ENCODE measurements at places on chromosomes 13 and 19. TPM values are rescaled to one million over a fixed set of nuclear protein-coding genes. Genes with fewer than 3 reads are reported as not detected.

DNA sequence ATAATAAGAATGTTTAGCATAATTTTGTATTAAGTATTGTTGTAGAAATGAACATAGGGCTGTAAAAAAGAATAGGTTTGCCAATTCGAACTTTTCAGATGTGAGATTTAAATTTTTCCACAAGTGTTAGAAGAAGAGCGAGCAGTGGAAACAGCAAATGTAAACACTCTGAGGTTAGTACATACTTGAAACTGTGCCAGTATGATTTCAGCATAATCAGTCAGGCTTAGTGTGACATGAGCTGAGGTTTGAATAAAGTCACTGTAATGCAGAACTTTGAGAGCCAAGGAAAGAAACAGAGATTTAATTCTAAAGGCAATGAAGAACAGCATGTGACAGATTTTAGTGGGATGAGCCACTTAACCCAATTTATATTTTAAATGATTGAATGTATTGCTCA is 2166.4 kb downstream of the PCDH9 start:
- no peak for DNase-seq
- no peak overlapping the region for H3K27ac ChIP-seq
- H3K4me1 ChIP-seq: peaks cover 5% of the 10 kb centered on the region
- H3K4me3 ChIP-seq: no peak overlapping the region

Gene MBD3L3
- not detected for total RNA-seq

GRCh38 chr13:100835695-100836094 is 161.1 kb upstream of the TMTC4 start:
- no peaks in the 10 kb centered on the region for H3K36me3 ChIP-seq
- no peaks in the 10 kb centered on the region for H3K27me3 ChIP-seq
- DNase-seq: no peak
- no peaks in the 10 kb centered on the region for H3K4me1 ChIP-seq
- H3K27ac ChIP-seq: no peak overlapping the region

- H3K27me3 ChIP-seq: no peaks in the 10 kb centered on the region
- peaks cover 12% of the 10 kb centered on the region for H3K36me3 ChIP-seq
- H3K4me3 ChIP-seq: no peak overlapping the region
Measured at GRCh38 chr13:45332036-45332830, 8.8 kb downstream of the TPT1 start.

DNA sequence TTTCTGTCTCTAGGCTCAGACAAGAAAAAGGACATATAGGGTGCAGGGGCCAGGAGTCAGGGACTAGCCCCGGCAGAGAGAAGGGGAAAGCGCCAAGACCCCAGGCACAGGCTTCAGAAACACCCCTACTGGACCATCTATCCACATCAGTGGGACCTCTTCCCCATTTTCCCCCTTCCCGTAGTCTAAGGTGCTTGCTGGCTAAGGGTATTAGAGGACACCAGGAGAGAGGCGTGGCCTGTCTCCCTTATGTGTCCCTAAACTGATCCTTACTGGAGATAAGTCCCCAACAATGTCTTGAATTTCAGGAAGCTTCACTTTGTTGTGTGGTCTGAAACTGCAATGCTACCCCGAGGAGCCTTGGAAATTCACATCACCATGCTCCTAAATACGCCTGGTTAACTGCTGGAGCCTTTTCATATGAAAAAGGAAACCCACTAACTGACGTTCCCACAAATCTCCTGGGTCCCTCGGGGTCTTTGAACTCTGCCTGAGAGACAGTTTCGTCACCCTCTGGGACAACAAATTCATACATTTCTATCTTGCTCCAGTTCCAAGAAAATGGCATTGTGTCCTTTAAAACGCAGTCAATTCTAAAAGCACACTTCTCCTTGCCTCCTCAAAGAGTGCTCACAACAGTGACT is 197.7 kb downstream of the COL4A1 start:
- H3K4me3 ChIP-seq: no peak overlapping the region
- H3K27ac ChIP-seq: peak overlapping the region; percentile 85
- no peaks in the 10 kb centered on the region for H3K36me3 ChIP-seq
- DNase-seq: no peak

DNA sequence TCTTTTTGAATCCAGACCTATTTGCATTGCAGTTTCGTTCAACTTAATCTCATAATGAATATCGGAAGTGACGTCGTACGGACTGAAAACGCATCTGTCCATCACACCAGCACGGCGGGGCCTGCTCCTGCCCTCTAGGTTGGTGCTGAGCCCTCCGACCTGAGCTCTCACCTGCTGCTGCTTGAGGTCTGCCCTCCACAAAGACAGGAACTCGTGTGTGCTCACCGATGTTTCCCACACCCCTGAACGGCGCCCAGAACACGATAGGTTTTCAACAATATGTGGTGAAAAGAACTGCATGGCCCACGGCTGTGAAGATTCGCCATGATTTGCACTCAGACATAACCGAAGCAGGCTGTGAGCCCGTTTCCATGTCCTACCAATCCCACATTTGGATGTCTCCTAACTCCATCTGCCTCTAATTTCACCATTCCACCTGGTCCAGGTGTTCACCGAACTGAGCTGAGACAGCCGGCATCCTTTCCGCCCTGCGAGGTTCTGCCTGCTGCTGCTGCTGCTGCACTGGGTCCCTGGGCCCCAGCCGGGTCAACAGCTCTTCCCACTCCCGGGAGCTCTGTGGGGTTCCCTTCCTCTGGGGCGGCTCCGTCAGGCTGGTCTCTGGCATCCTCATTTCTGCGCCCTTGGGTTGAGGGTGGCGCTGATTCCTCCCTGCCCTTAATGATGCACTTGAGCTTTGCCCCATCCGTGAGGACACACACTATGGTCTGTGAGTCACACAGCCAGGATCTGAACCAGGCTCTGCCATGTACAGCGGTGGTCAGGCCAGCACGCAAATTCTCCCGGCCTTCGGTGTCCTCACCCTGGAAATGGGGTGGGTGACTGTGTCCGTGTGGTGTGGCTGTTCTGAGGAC is 20.9 kb downstream of the GRTP1 start:
- peaks cover 5% of the 10 kb centered on the region for H3K36me3 ChIP-seq
- H3K4me1 ChIP-seq: no peaks in the 10 kb centered on the region

Gene RFPL4A
- total RNA-seq: not detected

GRCh38 chr13:93316841-93317240 is 90.2 kb downstream of the GPC6 start:
- DNase-seq: no peak
- H3K36me3 ChIP-seq: no peaks in the 10 kb centered on the region

- no peaks in the 10 kb centered on the region for H3K4me1 ChIP-seq
- no peak overlapping the region for H3K27ac ChIP-seq
- no peaks in the 10 kb centered on the region for H3K27me3 ChIP-seq
- H3K4me3 ChIP-seq: no peak overlapping the region
- DNase-seq: no peak
Measured at GRCh38 chr13:90623318-90624011, 724.0 kb upstream of the MIR17HG start.

DNA sequence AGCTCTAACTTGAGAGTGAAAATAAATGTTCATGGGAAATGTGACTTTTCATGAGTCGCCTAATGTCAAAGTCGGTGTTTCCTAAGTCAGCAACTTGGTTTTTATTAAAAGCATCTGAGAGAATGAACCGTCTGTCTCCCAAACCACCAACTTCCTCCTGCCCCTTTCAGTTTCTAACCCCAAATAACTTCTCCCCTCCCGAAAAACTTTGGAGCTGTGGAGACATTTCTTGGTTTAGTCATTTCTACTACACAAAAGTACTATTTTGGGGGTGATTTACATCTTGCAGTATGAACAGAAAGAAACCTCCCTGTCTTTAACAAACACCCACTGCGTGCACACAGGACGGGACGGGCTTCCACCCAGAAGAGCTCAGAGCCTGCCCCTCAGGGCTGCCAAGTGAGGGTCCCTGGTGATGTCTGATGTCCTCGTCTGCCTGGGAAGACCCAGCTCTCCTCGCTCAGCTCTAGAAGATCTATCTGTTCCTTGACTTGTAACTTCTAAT is 65.0 kb downstream of the RASA3 start:
- H3K27me3 ChIP-seq: no peaks in the 10 kb centered on the region
- peak overlapping the region; percentile 90 for H3K27ac ChIP-seq
- peaks cover 63% of the 10 kb centered on the region for H3K4me1 ChIP-seq
- no peak for DNase-seq

DNA sequence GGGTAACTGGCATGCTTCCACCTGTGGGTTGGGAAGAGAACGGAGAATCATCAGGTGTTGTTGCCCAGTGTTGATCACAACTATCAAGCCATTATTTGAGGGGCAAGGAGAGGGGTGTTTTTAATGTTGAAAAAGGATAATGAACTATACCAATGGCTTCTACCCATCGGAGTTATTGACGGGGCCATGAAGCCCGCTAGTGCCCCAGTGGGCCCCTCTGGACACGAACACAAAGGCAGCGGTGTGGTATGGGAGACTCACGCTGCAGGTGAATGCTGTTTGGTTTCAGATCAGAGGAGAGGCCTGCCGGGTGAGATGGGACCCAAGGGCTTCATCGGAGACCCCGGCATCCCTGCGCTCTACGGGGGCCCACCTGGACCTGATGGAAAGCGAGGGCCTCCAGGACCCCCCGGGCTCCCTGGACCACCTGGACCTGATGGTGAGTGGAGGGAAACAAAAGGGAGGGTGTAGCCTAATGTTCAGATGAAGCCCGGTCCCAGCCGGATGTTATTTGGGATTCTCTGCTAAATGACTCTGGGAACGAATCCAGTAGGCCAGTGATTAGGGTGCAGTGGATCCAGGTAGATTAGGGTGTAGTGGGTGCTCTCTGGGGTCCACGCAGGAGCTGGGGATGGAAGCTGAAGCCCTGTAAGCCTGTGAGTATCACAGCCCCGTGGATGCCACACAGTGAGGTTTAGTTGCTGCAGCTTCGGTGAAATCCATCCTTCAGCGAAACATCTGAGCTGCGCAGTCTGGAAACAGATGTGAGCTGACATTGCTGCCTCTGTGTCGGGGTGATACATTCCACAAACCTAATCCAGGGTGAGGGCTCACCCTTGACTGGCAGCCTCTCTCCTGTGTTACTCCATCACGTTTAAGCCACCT is 111.3 kb downstream of the RAB20 start:
- no peak for DNase-seq
- H3K27me3 ChIP-seq: no peaks in the 10 kb centered on the region
- peaks cover 55% of the 10 kb centered on the region for H3K4me1 ChIP-seq
- no peak overlapping the region for H3K4me3 ChIP-seq
- peak overlapping the region; percentile 82 for H3K27ac ChIP-seq

GRCh38 chr19:313988-314815 is 23.0 kb upstream of the PLPP2 start:
- H3K4me1 ChIP-seq: no peaks in the 10 kb centered on the region
- H3K36me3 ChIP-seq: peaks cover 3% of the 10 kb centered on the region
- H3K27ac ChIP-seq: no peak overlapping the region
- H3K27me3 ChIP-seq: no peaks in the 10 kb centered on the region
- DNase-seq: no peak

- H3K27ac ChIP-seq: peak overlapping the region; percentile 96
- peak overlapping the region; percentile 56 for H3K4me3 ChIP-seq
- peak; percentile 86 for DNase-seq
- peaks cover 77% of the 10 kb centered on the region for H3K4me1 ChIP-seq
- no peaks in the 10 kb centered on the region for H3K27me3 ChIP-seq
Measured at GRCh38 chr19:1261798-1262622, 7.1 kb upstream of the CIRBP start.

Gene ZNF560
- total RNA-seq: not detected

DNA sequence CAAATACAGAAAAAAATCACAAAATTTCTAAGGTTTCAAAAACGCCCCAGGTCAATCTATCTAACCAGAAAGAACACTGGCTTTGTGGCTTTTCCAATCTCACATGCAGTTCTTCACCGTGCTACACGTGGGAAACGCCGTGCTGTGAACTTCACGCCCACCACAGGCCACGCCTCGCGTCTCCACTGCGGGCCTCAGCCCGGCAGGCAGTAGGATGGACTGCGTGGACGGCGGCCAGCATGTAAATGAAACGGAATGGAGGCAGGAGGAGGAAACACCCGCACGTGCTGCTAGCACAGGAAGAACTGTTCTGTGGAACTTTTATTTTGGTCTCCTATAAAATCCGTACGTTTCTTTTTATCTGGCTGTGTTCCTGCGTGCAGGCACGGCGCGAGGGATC is 23.8 kb downstream of the ZNF787 start:
- H3K27ac ChIP-seq: no peak overlapping the region
- H3K4me1 ChIP-seq: no peaks in the 10 kb centered on the region
- no peaks in the 10 kb centered on the region for H3K27me3 ChIP-seq
- no peak for DNase-seq
- H3K36me3 ChIP-seq: no peaks in the 10 kb centered on the region

DNA sequence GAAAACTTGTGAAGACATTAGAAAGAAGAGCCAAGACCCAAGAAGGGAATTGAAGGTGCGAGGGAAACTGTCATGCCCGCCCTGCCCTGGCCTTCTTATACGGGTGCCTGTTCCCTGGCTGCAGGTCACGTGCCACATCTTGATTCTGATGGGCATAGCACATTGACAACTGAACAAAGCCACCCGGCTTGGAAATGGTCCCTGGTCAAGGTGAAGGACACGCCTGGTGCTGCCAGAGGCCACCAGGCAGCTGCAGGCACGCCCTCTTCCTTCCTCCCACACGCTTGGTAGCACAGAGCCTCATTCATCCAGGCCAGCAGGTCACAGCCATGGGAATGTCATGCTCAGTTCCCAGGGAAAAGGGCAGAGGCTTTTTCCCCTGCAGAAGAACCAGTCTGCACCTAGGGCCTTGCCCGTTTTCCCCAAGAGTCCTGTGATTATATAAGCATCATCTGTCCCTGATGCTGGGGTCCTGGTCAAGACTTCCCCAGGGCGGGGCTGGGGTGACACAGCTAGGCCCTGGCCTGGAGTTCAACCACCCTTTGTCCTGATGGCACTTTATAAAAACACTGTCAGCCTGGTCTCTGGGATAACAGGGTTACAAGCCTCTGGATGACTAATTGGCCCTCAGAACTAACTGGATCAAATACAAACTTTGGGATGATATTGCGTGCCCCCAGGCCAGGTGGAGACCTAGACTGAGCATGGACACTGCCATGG is 56.0 kb downstream of the CDADC1 start:
- H3K4me1 ChIP-seq: no peaks in the 10 kb centered on the region
- H3K27me3 ChIP-seq: no peaks in the 10 kb centered on the region
- H3K4me3 ChIP-seq: no peak overlapping the region
- DNase-seq: peak; percentile 70
- peaks cover 3% of the 10 kb centered on the region for H3K36me3 ChIP-seq
- peak overlapping the region; percentile 66 for H3K27ac ChIP-seq

Gene CYP4F3
- not detected for total RNA-seq

Gene NKG7
- not detected for total RNA-seq

DNA sequence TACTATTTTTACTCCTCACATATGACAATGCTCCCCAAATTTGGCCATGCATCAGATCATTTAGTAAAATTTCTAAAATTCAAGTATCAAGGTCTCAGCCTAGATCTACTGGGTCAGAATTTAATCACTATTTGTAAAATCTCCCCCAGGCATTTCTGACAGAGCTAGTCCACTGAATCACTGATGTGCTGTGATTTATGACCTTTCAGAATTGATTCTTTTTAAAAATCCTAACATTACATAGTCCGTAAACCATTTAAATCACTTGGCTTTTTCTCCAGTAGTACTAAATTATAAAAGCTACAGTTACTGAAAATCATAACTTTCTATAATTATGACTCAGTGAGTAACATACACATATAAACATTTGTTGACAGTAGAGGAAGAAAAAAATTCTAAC is 92.8 kb upstream of the RAP2A start:
- no peak for DNase-seq
- no peaks in the 10 kb centered on the region for H3K27me3 ChIP-seq
- peaks cover 52% of the 10 kb centered on the region for H3K4me1 ChIP-seq
- H3K4me3 ChIP-seq: no peak overlapping the region
- peaks cover 9% of the 10 kb centered on the region for H3K36me3 ChIP-seq

GRCh38 chr13:76798037-76798436 is 88.2 kb downstream of the KCTD12 start:
- no peaks in the 10 kb centered on the region for H3K36me3 ChIP-seq
- no peak for DNase-seq
- no peak overlapping the region for H3K4me3 ChIP-seq
- no peaks in the 10 kb centered on the region for H3K4me1 ChIP-seq

Gene POU2F2
- 2.5 TPM for total RNA-seq

Measured in sigmoid colon (tissue), 7 donors.